ENCODE measurements at places on chromosomes 11 and 22.
A peak's percentile ranks its signal among the peaks of the same experiment; 100 is the strongest.

DNA sequence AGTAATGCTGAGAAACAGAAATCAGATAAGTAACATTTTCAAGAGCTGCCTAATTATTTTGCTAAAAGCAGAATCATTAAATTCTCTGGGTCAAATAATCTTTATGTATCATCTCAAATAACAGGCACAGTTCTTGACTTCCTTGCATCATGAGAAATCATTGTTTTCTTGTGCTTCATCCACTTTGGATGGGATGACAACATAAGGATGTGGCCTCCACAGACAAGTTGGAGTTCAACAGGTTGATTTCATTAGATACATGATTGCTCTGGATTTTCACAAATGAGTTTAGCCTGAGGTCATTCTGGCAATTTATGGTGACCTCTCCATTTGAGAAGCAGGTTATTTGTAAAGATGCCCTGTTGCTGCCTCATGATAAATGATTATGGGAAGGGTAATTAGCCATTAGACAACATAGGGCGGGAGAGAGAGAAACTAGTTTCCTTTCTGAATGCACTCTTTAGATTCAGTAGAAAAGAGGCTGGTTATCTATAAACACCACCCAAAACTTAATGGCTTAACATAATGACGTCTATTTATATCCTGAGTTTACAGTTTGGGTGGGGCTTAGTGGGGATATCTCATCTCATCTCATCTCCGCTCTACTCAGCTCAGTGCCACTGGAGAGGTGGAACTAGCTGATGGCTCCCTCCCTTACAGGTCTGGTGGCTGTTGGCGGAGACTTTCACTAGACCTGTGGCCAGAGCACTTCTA is 35.0 kb upstream of the ADORA2A start:
- no peak for DNase-seq

GRCh38 chr22:25039754-25040153 is 87.2 kb downstream of the KIAA1671 start:
- no peak for DNase-seq

DNA sequence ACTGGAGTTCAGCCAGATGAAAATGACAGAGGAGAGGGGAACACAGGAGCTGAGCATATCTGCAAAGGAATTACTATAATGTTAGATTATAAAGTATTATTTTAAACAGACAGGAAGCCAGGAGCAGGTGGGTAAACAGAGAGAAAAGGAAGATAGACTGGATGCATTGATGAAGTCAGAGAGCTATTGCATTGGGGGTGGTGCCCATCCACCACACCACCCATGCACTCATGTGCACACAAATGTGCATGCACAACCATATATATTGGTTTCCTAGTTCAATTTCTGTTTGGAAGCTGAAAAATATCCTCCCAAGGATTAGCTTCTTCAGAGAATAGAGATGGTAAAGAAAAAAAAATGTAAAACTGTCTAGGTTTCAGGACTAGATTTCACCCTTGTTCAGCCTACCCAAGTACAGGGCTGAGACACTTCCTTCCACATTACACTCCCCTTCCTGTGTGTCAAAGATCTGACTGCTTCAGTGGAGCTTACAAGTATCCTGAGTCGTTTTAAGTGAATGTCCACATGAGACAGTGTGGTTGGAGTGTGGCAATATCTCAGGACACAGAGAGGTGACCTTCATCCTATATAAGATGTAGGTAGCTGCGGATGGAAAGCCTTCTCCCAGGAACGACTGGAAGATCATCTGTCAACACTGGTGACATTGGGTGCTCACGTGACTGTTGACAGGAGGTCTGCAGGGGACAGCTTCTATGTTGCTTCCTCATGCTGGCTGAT is 12.2 kb upstream of the SMPD1 start:
- no peak for DNase-seq

- DNase-seq = no peak
Measured at GRCh38 chr11:46534711-46535110, 59.1 kb downstream of the AMBRA1 start.

- peak; percentile 94 for DNase-seq
Measured at GRCh38 chr11:65833297-65834030, at the start of gene SNX32. Gene SNX32, plus strand, starts transcription at chr11:65833963. Its CDS starts 103 bp downstream, at chr11:65834066.

DNA sequence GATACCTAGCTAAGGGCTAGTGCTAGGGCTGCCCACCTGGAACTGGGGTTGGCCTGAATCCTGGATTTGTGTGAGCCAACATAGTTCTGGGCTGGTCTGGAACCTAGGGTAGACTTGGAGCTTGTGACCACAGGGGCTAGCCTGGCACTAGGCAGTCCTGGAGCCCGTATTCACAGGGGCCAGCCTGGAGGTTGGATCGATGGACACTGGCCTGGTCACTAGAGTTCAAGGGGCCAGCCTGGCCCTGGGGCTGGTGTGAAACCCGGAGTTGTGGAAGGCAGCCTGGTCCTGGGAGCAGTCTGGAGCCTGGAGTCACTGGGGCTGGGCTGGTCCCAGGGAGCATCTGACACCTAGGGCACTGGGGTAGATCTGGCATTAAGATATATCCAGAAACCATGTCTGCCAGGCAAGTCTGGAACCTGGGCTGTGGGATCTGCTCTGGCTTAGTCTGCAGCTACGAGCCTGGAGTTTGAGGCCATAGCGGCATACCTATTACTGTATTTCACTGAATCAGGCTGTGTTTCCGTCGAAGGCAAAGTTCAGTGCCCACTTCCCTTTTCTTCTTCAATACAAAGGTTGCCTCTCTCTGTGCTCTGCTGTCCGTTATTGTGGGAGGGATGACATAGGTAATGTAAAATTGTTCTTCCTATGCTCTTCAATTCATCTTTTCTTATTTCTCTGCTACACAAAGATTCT is 9.1 kb upstream of the GLYATL1B start:
- no peak for DNase-seq

GRCh38 chr22:24688256-24688655 is 85.3 kb downstream of the GGT1 start:
- no peak for DNase-seq

- no peak for DNase-seq
Measured at GRCh38 chr11:130344841-130345240, 30.1 kb upstream of the ZBTB44 start.

GRCh38 chr11:78635814-78636506 is 61.3 kb upstream of the NARS2 start:
- DNase-seq = no peak

GRCh38 chr11:74672956-74673692 is 58.1 kb downstream of the CHRDL2 start:
- no peak for DNase-seq

DNA sequence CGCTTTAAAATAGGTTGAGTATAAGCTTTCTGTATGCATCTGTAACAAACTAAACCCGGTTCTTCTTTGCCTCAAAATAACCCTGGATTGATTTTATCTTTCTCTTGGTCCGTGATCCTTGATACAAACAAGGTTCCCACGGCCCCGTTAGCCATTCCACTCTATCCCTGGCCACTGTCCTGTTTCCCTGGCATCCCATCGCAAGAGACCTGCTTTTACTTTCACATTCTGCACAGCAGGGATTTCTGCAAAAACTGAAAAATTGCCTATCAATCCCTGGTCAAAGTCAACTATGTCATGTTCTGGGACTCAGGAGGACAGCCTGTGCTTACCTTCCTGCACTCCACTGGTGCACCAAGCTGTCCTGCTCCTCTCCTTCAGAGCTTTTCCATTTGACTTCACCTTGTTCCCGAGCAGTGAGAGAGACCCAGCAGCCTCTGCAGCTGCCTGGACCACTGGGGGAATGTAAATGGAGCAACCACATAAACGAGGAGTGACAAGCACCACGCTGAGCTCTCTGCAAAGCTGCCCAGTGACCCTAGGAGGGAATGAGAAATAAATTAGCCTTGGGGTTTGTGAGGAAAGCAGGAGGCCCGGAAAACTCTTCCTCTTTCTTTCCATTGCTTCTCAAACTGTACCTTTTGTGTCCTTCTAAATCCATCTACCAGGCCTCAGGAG is 175.9 kb downstream of the NTM start:
- DNase-seq = no peak

GRCh38 chr11:36741515-36741914 is 143.5 kb upstream of the RAG2 start:
- no peak for DNase-seq

GRCh38 chr11:70078095-70078780 is at the start of gene ANO1:
Gene ANO1, plus strand, starts transcription at chr11:70078317. Its CDS starts 290 bp downstream, at chr11:70078607.
- DNase-seq = no peak

GRCh38 chr22:38657045-38657909 is 839 bp downstream of the CBY1 start:
- no peak for DNase-seq

GRCh38 chr11:94866231-94866822 is 98.2 kb downstream of the AMOTL1 start:
- DNase-seq = no peak

DNA sequence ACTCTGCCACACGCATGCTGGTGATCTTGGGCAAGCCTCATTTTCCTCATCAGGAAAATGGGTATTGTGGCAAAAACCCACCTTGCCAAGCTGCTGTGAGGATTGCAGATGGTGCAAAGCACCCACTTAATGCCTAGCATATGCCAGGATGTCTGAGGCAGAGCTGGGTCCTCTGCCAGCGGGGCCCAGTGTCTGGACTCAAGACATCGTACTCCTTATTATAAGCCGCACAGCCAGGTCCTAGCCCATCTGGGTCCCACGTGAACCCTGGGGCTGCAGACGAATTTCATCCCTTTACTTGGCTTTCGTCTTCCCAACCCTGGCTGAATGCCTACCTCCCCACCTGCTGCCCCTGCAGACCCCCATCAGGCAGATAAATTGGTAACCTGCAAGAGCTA is 34.5 kb upstream of the ALX4 start:
- DNase-seq = no peak

DNA sequence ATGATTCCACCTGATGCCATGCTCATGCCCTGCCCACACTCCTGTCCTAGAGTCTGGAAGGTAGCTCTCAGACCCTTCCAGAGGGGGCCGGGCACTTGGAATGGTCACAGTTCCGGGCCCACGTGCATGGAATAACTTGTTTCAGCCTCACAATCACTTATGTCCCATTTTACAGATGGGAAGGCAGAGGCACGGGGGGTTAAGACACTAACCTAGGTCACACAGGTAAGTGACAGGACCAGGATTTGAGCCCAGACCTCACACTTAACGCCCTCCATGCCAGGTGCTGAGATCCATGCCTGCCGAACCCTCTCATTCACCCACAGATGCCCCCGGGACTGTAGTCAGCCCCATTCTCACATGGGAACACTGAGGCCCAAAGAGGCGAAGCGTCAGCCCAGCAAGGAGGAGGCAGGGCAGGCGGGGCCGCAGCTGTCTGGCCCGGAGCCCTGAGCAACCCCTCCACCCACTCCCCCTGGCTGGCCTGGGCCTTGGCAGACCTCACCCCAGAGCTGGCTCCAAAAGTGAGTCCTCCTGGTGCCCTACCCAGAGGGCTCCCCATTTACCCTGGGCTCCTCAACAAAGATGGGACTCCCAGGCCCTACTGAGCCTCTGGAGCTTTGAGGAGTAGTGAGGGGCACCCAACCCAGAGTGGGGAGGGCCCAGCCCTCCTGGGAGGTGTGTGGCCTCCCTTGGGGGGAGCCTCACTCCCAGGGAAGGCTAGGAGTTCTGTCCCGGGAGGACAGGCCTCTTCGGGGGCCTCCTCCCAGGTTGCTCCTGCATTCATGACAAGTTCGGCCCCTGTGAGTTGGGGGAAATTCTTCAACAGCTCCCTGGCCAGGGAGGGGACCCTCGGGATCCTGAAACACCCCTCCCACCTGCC is 2.4 kb upstream of the ALDH3B1 start:
- no peak for DNase-seq

DNA sequence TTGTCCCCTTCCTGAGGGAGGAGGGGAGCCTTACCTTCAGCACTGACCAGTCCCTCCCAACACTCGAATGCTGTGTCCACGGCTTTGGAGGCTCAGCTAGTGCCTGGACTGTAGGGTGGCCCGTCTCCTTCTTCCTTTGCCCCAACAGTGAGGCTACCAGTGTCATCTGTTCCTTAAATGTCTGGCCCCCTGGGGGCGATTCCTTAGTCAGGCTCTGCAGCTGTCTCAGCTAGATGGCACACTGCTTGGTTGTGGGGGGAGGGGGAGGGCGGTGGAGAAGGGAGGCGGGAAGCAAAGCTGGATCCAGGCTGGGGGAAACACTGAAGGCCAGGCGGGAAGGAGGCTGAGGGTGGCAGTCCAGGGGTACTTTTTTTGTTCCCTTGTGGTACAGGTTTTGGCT is at the start of gene IGSF22:
Gene IGSF22, minus strand, starts transcription at position 149 of the 400 bp plus-strand sequence. CDS start 1,952 bp downstream, outside the sequence.
- DNase-seq = no peak

GRCh38 chr11:2790568-2790921 is 90.8 kb upstream of the KCNQ1OT1 start:
- no peak for DNase-seq

DNA sequence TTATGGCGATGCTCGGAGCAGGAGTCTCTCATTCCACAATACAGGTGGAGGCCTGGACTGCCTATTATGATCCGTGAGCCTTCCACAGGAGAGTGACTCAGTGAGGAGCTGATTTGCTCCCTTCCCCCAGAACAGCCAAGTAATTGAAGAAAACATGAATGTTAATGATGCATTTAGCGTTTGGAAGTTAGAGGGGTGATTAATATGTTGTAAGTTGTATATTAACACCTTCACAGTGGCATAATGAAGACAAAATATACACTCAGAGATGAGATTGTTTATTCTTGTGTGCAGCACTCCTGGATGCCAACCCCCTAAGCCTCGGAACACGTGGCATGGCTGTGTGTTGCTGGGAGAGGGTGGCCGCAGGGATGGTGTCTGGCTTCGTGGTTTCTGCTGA is 98.6 kb downstream of the GRIK4 start:
- DNase-seq = no peak

DNA sequence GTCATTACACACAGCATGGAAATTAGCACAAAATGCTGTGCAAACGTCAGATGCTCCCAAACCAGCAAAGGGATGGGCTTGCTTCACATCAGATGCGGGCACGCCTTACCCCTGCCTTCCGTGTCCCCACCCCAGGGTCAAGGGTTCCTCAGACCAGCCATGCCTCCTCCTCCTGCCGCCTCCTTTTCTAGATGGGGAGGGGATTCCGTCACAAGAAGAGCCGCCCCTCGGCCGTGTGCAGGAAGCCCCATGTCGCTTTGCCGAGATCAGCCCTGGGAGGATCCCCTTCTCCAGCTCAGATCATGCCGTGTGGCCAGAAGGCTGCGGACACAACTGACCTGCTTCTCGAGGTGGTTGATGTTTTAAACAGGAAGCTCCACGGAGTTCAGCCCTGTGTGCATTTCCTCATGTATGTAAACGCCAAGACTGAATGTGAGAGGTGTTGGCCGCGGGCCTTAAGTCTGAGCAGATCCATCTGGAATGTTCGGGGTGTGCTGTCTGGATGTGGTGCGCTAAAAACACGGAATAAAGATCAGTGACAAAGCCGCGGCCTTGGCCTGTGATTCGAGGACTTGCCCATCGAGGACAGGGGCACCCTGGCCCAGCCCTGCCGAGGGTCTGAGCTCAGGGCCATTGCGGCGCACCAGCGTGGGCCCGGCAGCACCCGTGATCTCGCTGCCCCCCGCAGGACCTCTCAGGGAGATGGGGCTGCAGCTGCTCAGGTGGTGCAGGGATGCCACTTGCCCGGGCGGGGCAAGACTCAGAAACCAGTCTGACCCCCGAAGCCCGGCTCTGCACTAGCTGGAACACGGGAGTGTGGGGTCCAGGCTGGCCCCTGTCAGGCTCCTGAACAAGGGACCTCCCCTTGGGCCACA is 412.9 kb downstream of the TBC1D22A start:
- no peak for DNase-seq

- DNase-seq = no peak
Measured at GRCh38 chr11:7079545-7080135, 9.2 kb upstream of the RBMXL2 start.

GRCh38 chr11:96622026-96622634 is 232.3 kb downstream of the JRKL start:
- no peak for DNase-seq
